CD4-positive, alpha-beta T cell treated with Interferon gamma for 1 hour (primary cell): ENCODE measurements at places on chromosomes 2 and 18.
A peak's percentile ranks its signal among the peaks of the same experiment; 100 is the strongest.

- DNase-seq, result no peak
Observed at GRCh38 chr2:15798701-15799431, 141.5 kb upstream of the MYCN start.

- DNase-seq, result no peak
Observed at GRCh38 chr2:21023419-21024181, 20.3 kb downstream of the APOB start.

DNA sequence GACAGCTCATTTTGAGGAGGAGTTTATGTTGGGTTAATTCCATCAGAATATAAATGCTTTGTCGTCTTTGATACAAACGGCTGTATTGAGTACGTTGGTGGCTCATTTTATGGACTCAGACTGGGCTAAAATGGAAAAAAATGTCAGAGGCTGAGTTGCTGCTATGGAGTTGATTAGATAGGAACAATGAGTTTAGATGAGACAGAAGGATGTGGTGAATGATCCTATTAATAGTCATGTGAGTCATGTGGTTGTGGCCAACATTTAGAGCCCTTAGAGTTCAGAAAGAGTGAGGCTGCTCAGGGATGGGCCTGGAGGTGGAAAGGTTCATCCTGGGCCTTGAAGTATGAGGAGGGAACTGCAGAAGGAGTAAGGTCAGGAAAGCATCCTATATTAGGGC, 434.2 kb downstream of the MEIS1 start:
- DNase-seq, result no peak

DNA sequence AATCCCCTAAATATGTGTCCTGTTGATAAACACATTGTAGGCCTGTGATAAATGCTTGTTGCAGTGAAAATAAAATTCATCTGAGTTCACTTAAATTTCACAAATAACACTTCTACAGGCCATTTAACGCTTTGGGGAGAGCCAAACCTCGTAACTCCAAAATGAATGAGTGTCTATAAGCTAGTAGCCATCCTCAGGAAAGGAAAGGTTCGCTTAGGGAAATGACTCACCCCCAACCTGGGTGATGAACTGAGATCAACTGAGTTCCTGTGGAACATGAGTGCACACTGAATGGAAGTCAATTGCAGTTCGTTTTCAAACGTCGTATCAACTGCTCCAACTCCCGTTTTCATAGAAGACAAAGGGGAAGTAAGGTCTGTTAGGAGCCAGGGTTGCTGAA, 527.6 kb upstream of the ID2 start:
- DNase-seq, result no peak

DNA sequence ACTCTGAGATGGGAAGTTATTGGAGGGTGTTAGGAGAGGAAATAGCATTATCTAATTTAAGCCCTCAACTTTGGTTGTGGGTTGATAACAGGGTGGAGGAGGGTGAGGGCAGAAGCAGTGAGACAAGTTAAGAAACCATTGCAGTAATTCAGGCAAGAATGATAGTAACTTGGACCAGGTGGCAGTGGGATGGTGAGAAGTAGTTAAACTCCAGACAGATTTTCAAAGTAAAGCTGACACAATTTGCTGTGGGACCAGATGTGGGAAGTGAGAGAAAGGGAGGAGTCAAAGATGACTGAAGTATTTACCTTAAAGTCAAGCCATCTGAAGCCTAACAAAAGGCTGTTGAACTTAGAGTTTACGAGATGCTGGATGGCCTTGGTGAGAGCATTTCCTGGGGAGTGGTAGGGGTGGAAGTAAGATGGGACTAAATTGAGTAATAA, 163.2 kb upstream of the KLF7 start:
- no peak for DNase-seq

DNA sequence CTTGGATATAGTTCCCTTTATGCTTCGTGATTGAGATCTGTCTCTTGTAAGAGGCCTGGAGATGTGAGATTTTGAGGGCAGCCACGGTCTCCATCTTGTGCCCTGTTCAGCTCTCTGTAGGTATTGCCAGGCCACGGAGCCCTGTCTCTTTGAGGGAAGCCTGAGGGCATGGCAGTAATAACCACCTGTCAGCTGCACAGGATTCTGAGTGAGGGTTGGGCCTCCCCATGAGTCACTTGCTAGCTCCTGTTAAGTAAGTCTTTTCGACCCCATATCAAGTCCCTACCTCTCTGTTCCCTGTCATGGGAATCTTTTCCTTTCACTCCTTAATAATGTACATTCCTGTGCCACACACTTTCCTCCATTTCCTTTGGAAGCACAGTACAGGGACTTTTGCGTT, 20.4 kb downstream of the LYPD6B start:
- DNase-seq, result no peak

DNA sequence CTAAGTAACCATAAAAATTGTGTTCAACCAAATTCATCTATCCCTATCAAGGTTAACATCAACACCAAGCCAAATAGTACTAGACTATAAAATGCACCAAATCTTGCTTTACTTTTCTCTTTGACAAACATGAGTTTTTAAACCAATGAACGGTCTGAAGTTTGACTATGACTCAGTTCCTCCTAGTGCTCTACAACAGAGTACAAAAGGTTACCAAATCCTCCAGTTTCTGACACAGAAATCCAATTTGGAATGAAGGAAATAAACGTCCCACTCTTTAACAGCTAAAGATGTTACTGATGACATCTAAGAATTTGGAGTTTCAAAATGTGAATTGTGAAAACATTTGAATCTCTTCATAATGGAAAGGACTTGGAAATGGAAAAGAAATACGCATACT, 11.8 kb upstream of the ACVR1 start:
- DNase-seq, result no peak

DNA sequence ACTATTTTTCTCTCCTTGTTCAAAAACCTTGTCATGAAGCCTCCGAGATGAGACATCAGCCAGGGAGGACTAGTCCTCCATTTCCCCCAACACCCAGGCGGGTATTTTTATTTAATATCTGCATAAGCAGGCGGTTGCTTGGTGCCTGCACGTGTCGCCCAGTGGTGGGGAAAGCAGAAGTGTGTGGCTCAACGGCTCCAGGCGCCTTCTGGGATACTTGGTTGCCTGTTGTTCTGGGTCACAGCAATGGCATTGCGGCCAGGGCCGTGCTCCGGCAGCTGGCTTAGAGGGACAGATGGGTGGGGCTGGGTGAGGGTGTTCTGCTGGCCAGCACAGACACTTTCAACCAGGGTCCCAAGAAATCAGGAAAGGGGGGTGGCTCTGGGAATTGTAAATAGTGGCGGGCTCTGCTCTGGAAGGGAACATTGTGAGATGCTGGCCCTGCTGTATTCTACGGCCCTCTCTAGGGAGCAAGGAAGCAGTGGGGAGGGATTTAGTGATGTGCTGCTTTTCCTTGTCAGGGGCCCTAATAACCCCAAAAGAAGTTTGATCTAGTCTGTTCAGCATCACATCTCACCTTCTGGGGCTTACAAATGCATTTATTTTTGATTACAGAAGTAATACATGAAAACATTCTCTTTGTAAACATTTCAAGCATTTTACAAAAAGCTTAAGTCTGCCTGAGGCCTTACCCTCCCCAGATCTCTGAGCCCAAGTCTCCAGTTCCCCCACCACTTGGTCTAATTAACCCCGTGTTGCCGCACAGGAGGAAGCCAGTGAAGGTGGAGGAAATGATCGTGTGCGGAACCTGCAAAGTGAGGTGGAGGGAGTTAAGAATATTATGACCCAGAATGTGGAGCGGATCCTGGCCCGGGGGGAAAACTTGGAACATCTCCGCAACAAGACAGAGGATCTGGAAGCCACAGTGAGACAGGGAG, 1.1 kb downstream of the VAMP8 start:
- DNase-seq, result peak; percentile 56

DNA sequence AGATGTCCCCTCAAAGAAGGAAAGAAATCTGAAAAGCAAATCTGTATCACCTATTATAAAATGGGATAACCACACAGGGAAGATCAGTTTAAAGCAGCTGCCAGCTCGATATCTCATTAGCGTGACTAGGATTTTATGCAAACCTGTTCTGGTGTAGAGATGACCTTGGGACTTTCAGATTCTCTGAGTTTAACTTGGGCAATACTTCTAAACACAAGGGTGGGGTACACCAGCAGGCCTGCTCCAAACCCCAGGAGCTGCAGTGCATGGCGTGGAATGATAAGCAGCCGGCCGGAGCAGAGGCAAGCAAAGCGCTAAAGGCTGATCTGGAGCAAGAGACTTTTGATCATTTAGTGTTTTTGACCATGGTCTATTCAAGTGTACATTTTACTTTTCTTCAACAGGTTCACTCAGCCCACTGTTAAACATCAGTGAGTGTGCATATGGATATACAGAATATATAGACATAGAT, 4.7 kb downstream of the SERTAD2 start:
- DNase-seq, result no peak

DNA sequence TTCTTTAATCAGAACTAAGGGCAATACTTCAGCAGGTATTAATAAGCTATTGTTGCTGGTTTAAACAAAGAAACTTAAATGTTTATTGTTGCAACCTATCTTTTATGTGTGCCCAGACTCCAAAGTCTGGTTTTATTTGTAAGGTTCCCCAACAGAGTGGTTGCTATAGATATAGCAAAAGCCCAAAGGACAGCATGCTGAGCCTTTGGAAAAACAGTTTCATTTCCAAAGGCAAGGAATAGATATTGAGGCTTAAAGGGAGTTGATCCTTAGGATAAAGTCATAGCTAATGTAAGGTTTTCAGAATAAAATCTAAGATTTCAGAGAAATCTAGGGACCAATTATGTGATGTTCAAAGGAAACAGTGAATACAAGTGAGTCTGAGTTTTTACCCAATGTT, 413.2 kb upstream of the SLC14A2 start:
- DNase-seq, result no peak

DNA sequence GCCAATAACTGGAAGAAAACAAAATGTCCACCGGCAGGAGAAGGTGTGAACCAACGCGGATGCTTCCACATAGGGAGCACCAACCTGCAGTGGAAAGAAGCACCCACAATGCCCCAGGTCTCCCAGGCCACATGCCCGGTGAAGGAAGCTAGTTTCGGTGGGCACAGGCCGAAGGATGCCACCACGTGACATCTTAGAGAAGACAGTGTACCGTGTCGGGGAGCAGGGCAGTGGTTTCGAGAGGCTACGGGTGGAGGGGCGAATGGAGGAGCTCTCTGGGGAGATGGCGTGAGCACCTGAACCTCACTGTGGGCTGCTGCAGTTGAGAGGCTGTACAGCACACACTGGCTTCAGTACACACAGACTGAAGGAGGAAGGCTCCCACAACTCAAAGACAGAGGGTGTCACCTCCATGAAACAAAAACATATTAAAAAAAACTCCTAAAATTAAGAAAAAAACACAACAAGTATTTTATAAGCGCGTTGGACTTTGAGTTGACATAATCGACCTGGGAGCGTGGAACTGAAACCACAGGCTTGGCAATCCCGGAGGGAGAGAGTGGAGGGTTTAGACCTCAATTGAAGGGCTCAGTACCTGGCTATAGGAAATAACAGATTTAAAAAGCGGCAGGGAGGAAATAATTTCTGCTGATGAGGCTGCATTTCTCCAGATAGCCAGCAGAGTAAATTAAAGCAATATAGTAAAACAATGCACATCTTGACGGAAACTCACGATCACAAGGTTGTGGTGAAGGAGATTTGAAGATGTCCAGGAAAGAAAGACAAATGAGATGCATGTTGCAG, 160.1 kb downstream of the RTP5 start:
- DNase-seq, result no peak

- peak; percentile 44 for DNase-seq
Observed at GRCh38 chr2:10448576-10449485, 704 bp upstream of the ODC1 start.

- no peak for DNase-seq
Observed at GRCh38 chr2:219521066-219521880, 7.0 kb downstream of the ASIC4 start.

DNA sequence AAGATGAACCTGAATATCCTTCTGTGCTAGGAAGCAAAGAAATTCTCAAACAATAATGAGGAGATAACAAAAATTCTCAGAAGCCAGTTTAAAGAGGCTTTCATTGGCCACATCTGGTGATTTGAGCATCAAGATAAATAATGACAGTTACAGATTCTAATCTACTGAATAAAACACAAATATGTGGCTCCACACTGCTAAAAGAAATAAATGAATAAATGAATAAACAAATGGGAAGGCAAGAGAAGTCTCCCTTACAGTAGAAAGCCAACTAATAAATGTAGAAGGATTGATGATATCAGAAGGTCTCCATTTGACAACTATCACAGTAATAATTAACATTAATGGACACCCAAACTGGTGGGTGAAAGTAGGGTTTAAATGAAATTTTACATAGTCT, 54.6 kb upstream of the ADAM23 start:
- no peak for DNase-seq

DNA sequence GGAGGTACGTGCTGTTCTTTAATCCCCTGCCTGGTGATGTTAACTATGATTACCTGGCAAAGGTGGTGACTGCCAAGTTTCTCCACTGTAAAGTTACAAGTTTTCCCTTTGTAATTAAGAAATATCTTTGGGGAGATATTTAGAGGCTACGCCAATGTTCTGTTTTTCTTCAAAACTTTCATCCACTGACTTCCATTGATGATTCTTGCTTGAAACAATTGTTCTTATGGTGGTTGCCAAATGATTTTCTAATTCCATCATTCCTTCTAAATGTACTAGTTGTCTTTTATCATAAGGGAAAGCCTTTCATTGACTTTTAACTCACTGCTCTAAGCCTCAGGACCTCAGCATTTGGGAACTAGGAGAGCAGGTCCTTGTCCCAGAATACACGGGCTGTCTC, 205.5 kb downstream of the SMAD7 start:
- no peak for DNase-seq

- no peak for DNase-seq
Observed at GRCh38 chr2:26718949-26719686, 26.6 kb downstream of the KCNK3 start.

- no peak for DNase-seq
Observed at GRCh38 chr2:231988179-231988866, 26.8 kb downstream of the DIS3L2 start.

- peak; percentile 54 for DNase-seq
Observed at GRCh38 chr2:119338826-119339561, 27.6 kb downstream of the C2orf76 start.

- DNase-seq, result no peak
Observed at GRCh38 chr18:51028201-51028805, 1.7 kb upstream of the SMAD4 start.

- no peak for DNase-seq
Observed at GRCh38 chr2:119384971-119385370, 18.2 kb downstream of the DBI start.

DNA sequence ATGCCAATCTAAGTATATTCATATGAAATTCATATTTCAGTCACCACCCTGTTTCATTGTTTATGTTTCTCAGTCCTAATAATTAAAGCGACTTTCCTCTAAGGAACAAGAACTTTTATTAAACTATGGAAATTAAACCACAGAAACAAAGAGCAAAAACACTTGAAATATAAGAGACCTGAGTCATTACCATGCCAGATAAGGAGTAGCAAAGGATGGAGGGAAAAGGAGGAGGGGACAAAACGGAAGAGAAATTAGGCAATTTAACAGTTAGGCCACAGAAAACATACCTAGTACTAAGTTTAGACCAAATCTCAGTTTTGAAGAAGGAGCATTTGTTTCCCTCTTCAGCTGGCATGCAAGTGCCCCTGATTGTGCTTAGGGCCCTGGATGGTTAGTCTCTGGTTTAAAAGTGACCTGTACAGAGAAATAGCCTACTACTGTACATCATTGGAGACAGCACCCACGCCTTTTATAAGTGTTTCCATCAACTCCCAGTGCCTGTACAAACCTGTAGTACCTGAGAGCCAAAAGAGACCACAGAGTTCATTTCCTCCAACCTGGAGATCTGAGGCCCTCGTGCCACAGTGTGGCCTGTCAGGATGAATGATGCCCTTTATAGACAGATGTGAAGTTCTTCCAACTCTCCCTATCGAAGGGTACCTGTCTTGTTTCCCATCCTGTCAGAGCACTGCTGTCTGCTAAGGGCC, 74.5 kb downstream of the SPATS2L start:
- DNase-seq, result no peak

- peak; percentile 6 for DNase-seq
Observed at GRCh38 chr2:158214431-158214830, 112.8 kb downstream of the UPP2 start.
